ENCODE measurements at places on chromosomes 2 and 18.

- no peak for DNase-seq
Measured at GRCh38 chr2:23953625-23954024, 13.4 kb downstream of the UBXN2A start.

GRCh38 chr2:56199492-56199891 is 15.7 kb downstream of the CCDC85A start:
- DNase-seq: no peak

GRCh38 chr2:88199912-88200682 is 30.0 kb downstream of the THNSL2 start:
- peak; percentile 55 for DNase-seq

DNA sequence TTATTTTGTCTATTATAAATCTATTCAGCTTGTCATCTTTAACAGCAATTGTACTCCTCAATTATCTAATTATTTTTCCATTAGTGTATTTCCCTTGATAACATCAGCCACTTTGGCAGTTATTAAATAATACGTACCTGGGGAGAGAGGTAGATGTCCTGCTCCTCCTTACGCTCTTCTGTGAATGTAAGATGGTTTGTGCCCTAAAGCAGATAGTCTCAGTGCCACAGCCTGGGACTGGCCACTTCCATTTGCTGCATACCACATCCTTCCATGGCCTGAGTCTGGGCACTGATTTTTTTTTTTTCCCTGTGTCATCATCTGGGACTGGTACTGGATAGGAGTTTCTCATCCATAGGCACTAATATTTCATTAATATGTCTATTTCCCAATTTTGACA is 632.4 kb upstream of the LRRTM4 start:
- DNase-seq: no peak

- DNase-seq: no peak
Measured at GRCh38 chr2:15667809-15668556, 76.3 kb downstream of the DDX1 start.

GRCh38 chr2:159963700-159964099 is 98.7 kb downstream of the PLA2R1 start:
- no peak for DNase-seq

GRCh38 chr18:62611453-62612288 is 88.8 kb downstream of the ZCCHC2 start:
- peak; percentile 52 for DNase-seq

GRCh38 chr2:63614448-63614968 is 25.7 kb downstream of the MDH1 start:
- DNase-seq: no peak

GRCh38 chr2:128311755-128312341 is 6.8 kb downstream of the HS6ST1 start:
- DNase-seq: no peak

DNA sequence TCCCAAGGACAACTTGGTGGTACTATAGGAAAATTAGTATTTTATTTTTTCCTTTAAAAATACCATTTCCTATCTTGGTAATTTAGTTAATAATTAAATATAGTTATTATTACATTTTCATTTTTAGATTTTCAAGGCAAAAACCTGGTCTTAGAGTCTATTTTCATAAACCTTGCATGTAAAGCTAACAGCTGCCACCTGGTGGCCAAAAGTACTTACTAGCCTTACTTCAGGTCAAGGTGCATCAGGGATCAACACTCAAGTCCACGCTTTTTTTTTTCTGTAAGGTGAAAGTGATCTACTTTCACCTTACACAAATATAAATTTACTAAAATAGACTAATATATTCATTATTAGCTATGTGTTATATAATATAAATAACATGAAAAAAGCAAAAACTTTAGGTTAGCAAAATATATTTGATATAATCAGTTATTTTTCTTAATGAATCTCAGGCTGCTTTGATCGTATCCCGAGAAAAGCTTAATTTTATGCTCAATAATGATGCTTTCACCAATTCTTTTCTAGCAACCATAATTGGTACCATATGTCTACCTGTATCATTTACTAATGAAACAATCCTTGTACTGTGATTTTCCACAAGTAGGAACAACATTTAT is 62.5 kb downstream of the RELCH start:
- DNase-seq: peak; percentile 80

- DNase-seq: no peak
Measured at GRCh38 chr2:231088754-231089153, 32.1 kb downstream of the PSMD1 start.

GRCh38 chr2:120932472-120932871 is 196.8 kb downstream of the GLI2 start:
- DNase-seq: no peak

DNA sequence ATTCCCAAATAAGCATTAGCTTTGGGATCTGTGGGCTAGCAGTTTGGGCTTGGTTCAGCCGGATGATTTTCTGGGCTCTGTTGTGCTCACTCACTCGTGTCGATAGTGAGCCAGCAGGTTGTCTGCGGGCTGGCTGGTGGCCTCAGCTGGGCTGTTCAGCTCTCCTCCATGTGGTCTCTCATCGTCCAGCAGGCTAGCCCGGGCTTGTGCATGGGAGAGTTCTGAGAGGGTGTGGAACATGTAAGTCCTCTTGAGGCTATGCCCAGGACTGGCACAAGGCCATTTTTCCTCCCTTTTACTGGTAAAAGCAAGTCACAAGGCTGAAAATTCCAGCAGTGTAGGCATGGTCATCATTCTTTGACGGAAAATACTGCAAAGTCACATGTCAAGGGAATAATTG is 38.5 kb downstream of the NTSR2 start:
- no peak for DNase-seq

DNA sequence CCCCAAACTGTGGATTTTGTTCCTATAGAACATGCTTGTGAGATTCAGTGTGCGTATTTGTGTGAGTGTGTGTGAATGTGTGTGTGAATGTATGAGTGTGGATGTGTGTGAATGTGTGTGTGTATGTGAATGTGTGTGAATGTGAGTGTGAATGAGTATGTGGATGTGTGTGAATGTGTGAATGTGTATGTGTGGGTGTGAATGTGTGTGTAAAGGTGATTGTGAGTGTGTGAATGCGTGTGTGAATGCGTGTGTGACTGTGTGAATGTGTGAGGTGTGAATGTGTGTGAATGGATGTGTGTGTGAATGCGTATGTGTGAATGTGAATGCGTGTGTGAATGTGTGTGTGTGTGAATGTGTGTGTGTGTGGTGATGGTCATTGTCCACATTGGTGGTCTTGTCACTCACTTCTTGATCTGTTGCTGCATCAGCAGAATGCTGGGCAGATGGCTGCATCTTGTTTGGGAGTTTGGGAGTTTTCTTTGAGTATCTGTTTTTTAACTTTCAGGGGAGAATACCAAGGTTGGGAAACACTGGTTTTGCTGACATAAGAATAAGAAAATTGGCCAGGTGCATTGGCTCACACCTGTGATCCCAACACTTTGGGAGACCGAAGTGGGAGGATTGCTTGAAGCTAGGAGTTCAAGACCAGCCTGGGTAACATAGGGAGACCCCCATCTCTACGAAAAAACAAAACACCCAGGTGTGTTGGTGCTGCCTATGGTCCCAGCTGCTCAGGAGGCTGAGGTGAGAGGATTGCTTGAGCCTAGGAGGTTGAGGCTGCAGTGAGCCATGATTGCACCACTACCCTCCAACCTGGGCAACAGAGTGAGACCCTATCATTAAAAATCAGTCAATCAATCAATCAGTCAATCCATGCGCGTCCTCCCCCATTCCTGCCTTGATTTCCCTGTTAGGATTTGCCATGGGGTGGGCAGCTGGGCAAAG is 18.2 kb downstream of the AGAP1 start:
- DNase-seq: no peak

DNA sequence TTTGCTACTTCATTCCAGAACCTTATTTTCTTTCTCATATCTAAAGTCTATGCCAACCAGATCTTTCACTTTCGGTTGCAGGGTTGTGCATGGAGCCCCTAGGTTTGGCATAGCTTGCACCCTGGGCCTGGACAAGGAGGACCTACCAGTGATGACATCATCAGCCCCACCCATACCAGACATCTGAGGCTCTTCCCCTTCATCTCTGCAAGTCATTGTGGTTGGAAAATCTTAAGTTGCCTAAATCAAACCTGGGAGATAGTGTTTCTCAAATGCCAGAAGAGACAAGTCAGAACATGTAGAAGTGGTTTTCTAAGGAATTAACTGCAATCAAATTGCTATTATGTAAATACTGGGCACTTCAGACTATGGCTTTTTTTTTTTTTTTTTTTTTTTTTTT is 363.3 kb downstream of the ZNF516 start:
- peak; percentile 48 for DNase-seq

DNA sequence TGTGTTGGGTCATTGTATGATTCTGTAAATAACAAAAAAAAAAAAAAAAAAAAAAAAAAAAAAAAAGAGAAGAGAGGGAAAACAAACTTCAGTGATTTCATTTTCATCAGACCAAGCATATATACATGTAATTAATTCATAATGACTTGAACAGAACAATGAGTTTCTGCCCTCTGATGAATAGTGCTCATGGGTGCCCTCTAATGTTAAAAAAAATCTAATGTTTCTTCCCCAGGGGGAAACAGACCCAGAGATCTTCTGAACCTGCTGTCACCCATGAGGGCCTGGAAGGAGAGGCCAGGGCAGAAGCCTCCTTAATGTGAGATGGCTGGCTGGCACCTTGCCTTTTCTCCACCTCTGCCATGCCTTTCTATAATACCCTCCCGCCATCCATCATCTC is 289.2 kb downstream of the ZNF521 start:
- DNase-seq: no peak

DNA sequence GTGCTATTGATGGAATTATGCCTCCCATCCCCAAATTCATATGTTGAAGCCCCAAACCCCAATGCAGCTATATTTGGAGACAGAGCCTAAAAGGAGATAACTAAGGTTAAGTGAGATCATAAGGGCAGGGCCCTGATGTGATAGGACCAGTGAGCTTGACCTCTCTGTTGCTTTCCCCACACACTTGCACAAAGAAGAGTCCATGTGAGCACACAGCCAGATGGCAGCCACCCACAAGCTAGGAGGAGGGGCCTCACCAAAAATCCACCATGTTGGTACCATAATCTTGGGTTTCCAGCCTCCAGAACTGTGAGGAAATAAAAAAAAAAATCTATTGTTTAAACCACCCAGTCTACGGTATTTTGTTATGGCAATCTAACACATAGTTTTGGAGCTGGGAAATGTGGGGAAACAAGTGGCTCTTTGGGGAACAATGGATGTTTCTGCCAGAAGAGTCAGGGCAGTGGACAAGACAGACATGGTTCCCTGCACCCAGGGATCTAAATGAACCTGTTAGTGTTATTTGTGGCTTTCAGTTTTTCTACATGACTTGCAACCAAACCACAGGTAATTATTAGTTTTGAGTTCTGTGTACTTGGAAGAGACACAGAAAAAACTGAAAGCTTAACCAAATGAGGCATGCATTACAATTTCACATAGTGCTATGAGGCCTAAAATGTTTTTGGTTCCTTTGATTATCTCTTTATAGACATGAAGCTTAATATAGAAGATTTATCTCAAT is 259.1 kb downstream of the LTBP1 start:
- no peak for DNase-seq

- DNase-seq: no peak
Measured at GRCh38 chr2:99571021-99571420, 81.2 kb upstream of the REV1 start.

DNA sequence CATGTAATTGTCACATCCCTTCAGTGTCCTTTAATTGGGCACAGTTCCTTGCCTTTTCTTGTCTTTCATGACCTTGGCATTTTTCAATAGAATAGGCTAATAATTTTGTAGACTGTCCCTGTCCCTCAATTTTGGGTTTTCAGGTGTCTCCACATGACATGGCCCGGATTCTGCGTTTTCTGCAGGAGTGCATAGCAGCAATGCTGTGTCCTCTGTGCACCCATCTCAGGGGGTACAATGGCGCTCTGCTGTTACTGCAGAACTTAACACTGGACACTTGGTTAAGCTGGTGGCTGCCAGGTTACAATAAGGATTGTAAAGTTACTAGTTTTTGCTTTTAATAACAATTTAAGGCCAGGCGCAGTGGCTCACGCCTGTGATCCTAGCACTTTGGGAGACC is 51.3 kb downstream of the INPP5D start:
- DNase-seq: no peak

GRCh38 chr18:67682516-67682915 is 166.0 kb upstream of the DSEL start:
- no peak for DNase-seq

- peak; percentile 82 for DNase-seq
Measured at GRCh38 chr2:238231251-238231793, 8.5 kb downstream of the HES6 start.

GRCh38 chr2:174965551-174965950 is 39.6 kb downstream of the CHN1 start:
- no peak for DNase-seq

- peak; percentile 22 for DNase-seq
Measured at GRCh38 chr2:195468771-195469170, 188.3 kb upstream of the SLC39A10 start.

GRCh38 chr2:5373200-5373599 is 319.0 kb upstream of the SOX11 start:
- no peak for DNase-seq

DNA sequence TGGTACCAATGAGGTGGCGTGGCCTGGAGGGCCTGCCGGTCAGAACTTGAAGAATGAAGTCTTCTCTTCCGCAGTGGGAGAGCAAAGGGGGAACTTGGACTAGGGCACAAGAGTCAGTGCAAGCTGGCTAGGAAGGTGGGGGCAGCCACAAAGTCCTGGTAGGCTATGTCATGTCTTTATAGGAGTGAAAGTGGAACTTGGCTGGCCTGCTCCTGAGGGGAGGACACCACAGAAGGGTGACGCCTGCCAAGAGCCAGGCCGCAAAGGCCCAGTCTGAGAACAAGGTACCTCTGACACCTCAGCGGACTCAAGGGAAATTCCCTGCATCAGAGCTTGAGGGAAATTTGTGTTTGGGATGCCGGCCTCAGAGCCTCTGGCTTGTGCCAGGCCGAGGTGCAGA is 32.2 kb upstream of the MAP3K20 start:
- peak; percentile 88 for DNase-seq

GRCh38 chr2:64015898-64016297 is 3.3 kb downstream of the VPS54 start:
- DNase-seq: peak; percentile 23

Data from suppressor macrophage treated with lipopolysaccharide for 4 hours (primary cell).